Neural progenitor cell (in vitro differentiated cells): ENCODE measurements at places on chromosomes 3 and 15. TPM values are rescaled to one million over a fixed set of nuclear protein-coding genes. Genes with fewer than 3 reads are reported as not detected.

DNA sequence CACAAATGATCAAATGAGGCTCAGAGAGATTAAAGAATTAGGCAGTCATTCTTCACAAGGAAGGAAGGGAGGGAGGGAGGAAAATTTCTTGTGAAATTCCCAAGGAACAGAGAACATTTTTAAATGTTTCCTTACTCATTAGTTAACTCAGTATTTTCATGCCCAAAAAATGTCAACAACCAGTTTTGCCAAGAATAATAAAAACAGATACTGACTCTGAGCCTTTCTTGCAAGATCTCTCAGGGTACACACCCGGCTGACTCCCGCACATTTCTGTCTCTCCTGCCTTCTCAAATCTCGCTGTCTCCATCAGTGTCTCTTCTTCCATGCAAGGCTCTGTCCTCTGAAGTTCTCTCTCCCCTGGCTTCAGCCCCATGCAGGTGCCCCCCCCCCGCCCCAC is 265.9 kb downstream of the TJP1 start:
- no peak overlapping the region for H3K27ac ChIP-seq
- H3K27me3 ChIP-seq = no peaks in the 10 kb centered on the region
- DNase-seq = no peak
- no peak overlapping the region for H3K4me3 ChIP-seq
- no peaks in the 10 kb centered on the region for H3K36me3 ChIP-seq
- no peaks in the 10 kb centered on the region for H3K4me1 ChIP-seq

Gene CSK
- 18.3 and 25.4 TPM in 2 replicates for total RNA-seq

DNA sequence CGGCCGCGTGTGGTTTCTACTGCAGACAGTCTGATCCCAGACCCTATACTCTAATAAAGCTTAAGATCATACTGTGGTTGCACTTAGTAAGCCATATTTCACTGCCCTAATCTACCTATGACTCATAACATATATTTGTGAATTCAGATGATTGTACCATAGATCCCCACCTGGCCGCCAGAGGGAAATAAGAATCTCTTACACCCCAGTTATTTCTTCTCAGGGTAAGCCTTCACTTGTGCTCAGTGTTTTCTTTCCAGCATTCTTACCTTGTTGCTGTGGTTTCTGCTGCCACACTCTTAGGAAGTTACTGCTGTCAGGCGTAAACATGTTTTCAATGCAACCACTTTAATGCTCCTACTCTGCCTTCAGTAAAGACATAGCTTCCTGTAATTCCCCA is 105.9 kb downstream of the B3GALNT1 start:
- H3K4me3 ChIP-seq = no peak overlapping the region
- H3K36me3 ChIP-seq = no peaks in the 10 kb centered on the region
- DNase-seq = no peak
- no peak overlapping the region for H3K27ac ChIP-seq
- H3K27me3 ChIP-seq = no peaks in the 10 kb centered on the region

- no peak overlapping the region for H3K4me3 ChIP-seq
- no peaks in the 10 kb centered on the region for H3K27me3 ChIP-seq
- no peak overlapping the region for H3K27ac ChIP-seq
- H3K36me3 ChIP-seq = no peaks in the 10 kb centered on the region
Measured at GRCh38 chr3:71330505-71330904, 253.0 kb downstream of the FOXP1 start.

Gene SENP2
- 46.5 and 48.4 TPM in 2 replicates for total RNA-seq
